ENCODE measurements at places on chromosomes 11 and 22.

- no peak for DNase-seq
These were observed 184.2 kb downstream of the FAM76B start for GRCh38 chr11:95605271-95605940.

DNA sequence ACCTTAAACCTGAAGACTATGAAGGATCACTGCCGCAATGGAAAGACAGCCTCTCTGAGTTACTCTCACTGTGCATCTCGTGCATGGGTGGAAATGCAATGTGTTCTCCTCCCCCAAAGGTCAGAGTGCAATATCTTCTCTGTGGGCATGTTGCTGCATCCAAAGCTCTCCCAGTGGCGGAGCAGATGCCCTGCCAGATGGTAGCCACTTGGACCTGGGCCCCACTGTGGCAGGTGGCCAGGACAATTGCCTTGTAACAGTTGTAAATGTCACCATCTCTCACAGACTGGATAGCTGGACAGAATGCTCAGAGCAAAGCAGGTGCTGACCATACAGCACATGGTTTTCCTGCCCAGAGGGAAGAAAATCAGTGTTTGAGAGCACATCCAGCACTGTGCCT lies 542.0 kb downstream of the FAM181B start:
- no peak for DNase-seq

DNA sequence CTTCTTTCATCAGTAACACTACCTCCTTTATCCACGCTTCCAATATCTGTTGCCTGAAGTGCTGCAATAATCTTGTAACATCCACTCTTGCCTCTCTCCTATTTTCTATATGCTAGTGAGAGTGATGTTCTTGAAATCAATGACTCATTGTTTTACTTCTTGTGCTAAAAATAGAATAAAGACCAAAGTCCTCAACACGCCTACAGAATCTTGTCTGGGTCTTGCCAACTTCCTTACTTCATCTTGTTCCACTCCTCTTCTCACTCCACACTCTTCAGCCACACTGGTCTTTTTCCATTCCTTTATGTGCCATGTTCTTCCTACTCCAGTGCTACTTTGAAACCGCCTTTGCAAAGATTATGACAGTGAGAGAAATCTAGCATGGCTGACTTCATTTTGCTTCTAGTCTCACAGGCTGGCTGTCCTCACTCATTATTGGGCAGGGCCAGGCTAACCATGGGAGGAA lies 136.4 kb downstream of the CCDC81 start:
- DNase-seq, result no peak

DNA sequence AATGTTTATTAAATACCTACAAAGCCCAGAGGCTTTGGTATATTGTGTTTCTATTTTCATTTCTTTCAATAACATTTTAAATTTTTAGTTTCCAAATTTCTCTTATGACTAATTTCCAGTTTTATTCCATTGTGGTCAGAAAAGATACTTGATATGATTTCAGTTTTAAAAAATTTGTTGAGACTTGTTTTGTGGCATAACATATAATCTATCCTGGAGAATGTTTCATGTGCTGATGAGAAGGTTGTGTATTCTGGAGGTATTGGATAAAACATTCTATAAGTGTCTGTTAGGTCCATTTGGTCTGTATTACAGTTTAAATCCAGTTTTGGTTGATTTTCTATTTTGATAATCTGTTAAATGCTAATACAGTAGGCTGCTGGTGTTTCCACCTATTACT lies 9.8 kb upstream of the RAG1 start:
- DNase-seq, result no peak

DNA sequence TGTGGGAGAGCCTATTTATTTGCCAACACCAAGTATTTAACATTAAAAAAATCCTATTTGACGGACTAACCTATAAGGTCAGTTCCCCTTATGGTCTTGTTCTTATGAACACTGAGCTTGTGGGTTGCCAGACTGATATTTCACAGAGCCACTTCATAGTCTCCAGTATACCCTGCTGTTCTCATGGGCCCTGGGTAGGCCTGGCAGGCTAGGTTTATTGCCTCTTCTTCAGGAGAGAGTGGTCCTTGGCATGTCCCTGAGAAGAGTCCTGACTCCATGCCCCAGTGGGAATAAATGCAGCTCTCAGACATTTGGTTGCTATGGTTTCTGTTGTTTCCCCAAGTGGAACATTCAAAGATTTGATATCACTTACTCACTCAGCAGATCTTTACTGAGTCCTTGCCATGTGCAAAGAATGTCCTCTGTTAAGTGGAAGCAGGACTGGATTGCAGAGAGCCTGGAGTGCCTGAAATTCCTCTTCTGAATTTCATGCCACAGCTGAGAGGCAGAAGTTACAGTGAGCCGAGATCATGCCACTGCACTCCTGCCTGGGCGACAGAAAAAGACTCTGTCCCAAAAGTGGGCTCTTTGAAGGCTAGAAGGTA lies 15.7 kb downstream of the SLC5A1 start:
- no peak for DNase-seq

GRCh38 chr22:23158516-23159290 lies 13.4 kb downstream of the RAB36 start:
- no peak for DNase-seq

GRCh38 chr22:20981787-20982562 lies at the start of gene LZTR1:
TSS of gene LZTR1 (plus strand) at chr22:20982297. CDS start at chr22:20982372, 75 bp downstream.
- peak; percentile 94 for DNase-seq

- peak; percentile 81 for DNase-seq
These were observed at the start of gene TSPAN18 for GRCh38 chr11:44726283-44727113. TSS of gene TSPAN18 (plus strand) at chr11:44726962. CDS start at chr11:44906417, 179,455 bp downstream.

GRCh38 chr11:62556108-62556874 lies 9.7 kb upstream of the AHNAK start:
- peak; percentile 82 for DNase-seq

DNA sequence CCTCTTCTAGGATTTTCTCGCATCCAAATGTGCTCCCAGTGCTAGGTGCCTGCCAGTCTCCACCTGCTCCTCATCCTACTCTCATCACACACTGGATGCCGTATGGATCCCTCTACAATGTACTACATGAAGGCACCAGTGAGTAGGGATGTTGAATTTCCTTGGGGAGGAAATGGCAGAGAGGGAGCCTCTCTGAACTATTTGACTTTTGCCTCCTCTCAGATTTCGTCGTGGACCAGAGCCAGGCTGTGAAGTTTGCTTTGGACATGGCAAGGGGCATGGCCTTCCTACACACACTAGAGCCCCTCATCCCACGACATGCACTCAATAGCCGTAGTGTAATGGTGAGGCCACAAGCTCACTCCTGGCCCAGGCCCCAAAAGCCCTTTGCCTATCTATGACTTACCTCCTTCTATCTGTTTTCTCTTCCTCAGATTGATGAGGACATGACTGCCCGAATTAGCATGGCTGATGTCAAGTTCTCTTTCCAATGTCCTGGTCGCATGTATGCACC lies 2.5 kb downstream of the TAF10 start:
- no peak for DNase-seq
